ENCODE measurements at places on chromosomes 1 and 21. TPM values are rescaled to one million over a fixed set of nuclear protein-coding genes. Genes with fewer than 3 reads are reported as not detected.

- DNase-seq: no peak
Measured at GRCh38 chr1:22584970-22585369, 21.7 kb downstream of the EPHA8 start.

DNA sequence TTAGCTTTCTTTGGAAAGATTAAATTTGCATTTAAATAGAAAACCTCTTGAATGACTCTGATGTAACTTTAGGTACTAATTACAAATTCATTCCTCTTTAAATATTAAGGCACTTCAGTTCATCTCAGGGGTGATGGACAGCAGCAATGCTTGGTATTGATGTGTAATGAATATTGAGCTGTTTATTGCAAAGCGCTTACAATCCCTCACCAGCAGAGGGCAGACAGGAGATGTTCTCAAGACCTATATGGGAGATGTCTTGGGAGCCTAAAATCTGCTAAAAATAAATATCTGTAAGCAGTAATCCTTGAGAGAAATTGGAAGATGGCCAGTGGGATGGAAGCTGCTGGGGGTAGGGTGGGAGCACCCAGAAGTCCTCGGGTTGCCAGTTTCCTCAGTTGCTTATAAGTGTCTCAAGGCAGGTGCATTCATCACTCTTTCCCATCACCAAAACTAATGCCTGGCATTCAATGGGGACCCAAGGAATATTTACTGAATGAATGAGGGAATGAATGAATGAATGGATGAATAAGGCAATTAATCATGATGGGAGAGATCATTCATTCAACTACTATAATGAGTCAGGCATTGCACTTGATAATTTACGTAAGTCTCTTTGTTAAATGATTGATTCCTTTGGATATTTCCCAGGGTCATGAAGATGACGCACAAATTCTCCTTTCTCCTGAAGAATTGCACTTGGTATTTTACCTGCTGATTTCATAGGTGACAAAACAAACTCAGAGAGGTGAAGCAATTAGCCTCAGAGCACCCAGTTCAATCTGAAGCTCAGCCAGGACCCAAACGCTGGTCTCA lies 2.3 kb downstream of the KLHDC8A start:
- DNase-seq: no peak

GRCh38 chr1:94265011-94265422 lies 27.6 kb upstream of the ARHGAP29 start:
- no peak for DNase-seq

Gene MPZ
- total RNA-seq: 5.0 TPM

Gene EPHA10
- total RNA-seq: 49.2 TPM

DNA sequence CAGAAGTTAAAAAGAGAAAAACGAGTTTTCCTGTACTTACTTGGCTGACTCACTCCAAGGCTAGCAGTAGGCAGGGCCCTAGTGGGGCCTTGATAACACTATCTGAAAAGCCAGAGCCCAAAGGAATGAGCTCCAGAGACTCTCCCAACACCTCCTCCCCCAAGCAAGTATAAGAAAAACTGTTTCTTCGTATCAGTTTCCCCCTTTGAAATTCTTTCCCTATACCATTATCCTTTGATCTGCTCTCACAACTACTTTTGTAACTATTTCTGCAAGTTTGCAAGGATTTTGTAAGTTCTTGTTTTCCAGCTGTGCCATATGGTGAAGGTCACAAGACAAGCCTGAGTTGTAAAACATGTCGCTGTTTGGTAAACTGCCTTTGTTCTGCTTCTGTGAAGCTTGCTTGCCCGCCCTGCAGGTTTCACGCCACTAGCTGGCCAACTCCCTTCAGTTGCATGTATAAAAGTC lies 36.5 kb upstream of the KCNJ15 start:
- no peak for DNase-seq

DNA sequence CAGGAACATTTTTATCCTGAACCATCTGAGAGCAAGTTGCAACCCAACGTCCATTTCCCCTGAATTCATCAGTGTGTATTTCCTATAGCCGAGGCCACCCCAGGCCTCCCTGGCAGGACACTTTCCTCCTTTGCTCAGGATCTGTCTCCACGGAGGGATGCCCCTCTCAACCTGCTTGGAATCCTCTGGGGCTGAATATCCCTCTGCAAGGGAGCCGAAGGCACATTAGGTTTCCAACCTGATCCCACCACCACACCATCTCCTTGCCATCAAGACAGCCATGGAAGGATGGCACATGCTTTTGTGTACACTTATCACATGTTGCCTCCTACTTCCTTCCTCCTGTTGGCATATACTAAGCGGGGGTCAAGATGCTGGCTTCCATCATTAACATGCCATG lies 74.8 kb upstream of the EDN2 start:
- DNase-seq: no peak

Gene AMY2A
- not detected for total RNA-seq

DNA sequence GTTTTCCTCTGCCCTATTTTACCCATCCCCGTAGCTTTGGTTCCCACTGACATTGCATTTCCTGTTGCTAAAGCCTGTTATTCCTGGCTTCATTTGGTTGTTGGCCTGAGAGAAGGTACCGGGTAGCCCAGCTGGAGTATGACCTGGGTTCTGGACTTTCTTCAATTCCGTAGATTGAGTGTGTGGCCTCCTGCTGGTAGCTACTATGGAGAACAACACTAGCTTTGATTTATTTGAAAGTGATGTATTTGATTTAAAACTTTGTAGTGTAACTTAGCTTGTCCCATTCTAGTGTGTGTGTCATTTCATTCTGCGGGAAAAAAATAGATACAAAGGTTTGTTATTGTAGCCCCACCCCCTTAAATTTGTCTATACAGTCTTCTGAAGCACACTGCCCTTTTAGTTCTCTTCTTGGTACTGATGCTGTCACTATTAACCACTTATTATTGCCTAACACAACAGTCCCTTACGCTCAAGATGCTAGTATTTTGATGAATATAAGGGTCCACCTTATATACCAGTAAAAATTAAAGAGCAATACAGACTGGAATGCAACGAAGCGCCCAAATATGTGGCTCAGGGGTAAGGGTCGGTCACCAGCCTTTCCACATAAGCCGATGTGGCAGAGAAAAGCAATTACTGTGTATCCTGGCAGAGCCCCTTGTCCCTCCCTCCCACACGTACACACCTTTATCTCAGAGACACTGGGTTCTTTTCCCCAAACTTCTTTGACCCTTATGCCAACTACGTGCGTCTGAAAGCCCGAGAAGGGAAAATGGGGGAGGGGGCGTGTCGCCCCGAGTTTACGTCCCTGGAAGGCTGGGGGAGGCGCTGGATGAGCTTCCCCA lies 643 bp upstream of the MOV10 start:
- no peak for DNase-seq

DNA sequence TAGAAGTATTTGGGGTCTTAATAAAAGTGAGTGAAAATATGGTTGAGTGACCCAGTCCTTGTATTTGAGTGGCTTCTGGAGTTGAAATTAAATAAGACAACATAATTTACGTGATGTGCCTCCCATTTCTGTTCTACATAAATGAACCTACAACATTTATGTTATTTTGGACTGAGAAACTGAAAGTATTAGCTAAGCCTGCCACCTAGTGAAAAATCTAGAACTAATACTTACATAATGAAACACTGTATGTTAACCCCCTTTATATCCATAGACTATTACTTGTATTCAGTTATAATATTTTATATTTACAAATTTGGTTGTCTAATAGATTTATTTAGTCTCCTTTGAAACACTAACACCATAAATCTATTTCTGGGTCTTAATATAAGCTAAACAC lies 298.9 kb downstream of the KCNT2 start:
- no peak for DNase-seq

Gene EDARADD
- total RNA-seq: 0.25 TPM

Measured in left colon (tissue), 2 donors.